ENCODE measurements at places on chromosomes 2 and 18.

GRCh38 chr2:156532989-156533388 is 96.8 kb downstream of the GPD2 start:
- no peak for DNase-seq

GRCh38 chr2:26011990-26012856 is 21.7 kb upstream of the RAB10 start:
- no peak for DNase-seq

DNA sequence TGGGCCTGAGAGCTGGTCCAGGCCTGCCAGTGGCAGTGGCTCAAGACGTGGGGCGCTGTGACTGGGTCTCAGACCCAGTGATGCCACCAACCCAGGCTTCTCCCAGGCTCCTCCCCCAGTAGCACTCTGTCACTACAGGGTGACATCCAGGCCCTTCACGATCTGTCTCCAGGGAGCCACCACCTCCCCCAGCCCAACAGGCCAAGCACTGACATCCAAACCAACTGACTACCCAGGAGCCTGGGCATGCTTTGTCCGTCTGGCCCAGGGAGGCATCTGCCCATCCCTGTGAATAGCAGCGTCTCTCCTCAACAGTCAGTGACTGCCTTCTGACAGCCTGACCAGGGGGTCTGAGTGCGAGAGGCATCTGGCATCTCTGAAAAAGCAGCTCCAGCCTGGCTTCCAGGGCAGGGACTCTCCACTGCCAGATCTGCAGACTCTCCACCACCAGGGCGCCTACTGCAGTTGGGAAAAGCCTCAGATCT is 13.0 kb downstream of the TEX44 start:
- DNase-seq, result no peak

- DNase-seq, result no peak
Measured at GRCh38 chr18:45962461-45962860, 4.7 kb downstream of the EPG5 start.

GRCh38 chr2:19228715-19229114 is 129.7 kb downstream of the OSR1 start:
- no peak for DNase-seq

DNA sequence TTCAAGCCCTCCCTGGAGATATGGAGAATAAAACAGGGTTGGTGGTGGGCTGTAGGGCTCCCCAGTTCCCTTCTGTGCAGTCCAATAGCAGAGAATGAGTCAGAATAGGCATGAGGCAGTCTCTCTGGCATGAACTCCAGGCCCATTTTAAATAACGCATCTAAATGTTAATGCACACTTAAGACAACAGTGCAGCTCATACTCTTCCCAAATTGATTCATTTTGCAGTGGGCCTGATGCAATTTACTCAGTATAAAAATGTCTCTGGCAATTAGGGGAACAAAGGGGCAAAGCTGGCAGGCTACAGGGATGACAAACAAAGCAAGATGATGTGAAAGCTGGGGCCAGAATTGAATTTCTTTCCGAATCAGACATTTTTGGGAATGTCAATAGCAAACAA is 402.8 kb downstream of the CLIP4 start:
- no peak for DNase-seq

- no peak for DNase-seq
Measured at GRCh38 chr18:24063121-24063731, 48.7 kb downstream of the TTC39C start.

GRCh38 chr2:118903551-118904479 is 38.2 kb upstream of the MARCO start:
- DNase-seq, result no peak

GRCh38 chr2:172219201-172219600 is 116.5 kb upstream of the DLX2 start:
- no peak for DNase-seq

GRCh38 chr18:77124452-77124922 is 8.1 kb downstream of the MBP start:
- DNase-seq, result no peak

- no peak for DNase-seq
Measured at GRCh38 chr18:13159579-13159978, 59.0 kb upstream of the LDLRAD4 start.

- DNase-seq, result no peak
Measured at GRCh38 chr2:239278941-239279365, 121.9 kb downstream of the HDAC4 start.

- no peak for DNase-seq
Measured at GRCh38 chr2:54478899-54479298, 22.8 kb downstream of the SPTBN1 start.

DNA sequence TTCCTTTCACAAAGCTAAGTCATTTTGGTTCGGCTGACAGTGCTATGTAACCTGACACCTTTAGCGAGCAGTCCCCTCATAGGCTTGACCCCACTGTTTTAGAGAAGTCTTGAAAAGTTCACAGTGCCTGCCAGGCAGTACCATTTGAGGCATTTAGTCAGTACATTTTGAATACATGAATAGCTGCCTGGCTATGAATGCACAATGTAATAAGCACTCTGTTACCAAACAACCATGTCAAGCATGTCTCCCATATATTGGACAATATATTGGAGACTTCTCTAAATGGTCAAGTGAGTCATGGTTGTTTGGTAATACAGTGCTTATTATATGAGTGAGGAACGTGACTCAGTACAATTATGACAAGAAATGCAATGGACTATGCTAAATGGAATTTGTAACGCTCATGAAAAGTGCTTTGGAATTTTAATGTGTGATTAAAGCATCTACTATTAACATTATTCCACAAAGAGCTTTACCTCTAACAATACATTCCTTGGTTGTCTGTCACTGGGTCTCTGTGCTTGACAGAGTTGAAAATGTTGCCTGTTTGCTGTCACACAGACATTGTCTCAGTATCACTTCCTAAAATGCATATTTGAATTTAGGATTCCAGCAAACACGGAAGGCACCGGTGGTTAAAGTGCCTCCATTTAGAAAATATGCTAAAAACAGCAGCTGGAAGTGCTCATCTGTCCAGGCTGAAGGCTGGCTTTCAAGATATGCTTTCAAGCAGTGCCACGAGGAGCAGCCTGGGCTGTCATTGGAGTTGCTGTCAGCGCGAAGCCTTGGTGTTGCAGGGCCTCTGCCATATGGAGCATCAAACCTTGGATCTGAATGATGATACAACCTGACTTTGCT is 458.6 kb downstream of the FBXO15 start:
- DNase-seq, result no peak

- DNase-seq, result no peak
Measured at GRCh38 chr18:58190842-58191530, 147.0 kb downstream of the NEDD4L start.

DNA sequence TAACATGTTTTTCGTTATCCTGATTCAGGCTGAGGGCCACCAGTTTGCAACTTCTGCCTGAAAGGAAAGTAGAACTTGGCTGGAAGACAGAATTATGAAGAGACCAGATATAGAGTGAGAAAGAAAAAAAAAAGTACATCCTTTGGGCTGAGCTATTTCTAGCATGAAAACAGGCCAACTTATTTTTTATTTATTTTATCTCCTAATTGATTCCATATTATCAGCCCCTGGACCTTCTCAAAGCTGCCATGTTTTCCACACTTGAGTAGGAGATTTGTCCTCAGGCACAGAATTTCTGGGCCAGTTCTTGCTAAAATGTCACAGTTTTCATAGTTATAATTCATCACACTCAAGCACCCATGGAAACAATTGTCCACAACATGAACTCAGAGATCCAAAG is 586.8 kb upstream of the CNTNAP5 start:
- DNase-seq, result no peak

GRCh38 chr2:47903781-47904490 is 2.4 kb downstream of the FBXO11 start:
- DNase-seq, result no peak

DNA sequence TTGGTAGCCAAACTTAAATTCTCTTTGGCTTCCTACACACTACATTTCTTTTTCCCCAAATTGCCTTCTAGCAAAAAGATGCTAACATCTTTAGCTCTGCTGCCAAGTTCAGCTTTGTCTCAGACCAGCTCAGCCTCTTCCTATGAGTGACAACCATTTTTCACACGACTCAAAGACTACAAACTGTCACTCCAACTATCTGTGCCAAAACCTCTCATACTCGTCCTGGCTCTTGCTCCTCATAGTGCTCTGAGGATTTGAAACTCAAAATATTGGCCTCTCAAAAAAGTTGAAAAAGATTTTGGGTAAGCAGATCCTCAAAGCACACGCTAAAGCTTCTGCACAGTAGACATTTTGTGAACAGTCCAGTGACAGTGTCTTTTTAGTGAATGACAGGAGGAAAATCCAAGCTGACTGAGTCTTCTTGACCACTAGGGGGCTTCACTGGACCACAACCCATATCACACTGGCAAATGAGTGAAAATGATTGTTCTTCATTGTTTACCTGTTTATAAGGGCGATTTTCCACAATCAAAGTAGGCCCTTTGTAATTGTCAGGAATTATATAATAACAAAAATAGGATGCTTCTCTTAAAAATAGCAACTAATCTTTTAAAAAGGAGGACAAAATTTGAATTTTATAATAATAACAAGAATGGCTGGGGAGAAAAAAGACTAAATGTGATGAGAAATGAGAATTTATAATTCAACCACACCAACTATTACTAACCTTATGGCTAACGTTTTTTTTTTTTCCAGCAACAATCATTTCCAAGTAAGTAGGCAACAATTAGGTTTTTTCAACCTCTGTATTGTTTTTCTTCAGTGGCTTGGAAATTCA is 85.5 kb upstream of the PGAP1 start:
- DNase-seq, result no peak

DNA sequence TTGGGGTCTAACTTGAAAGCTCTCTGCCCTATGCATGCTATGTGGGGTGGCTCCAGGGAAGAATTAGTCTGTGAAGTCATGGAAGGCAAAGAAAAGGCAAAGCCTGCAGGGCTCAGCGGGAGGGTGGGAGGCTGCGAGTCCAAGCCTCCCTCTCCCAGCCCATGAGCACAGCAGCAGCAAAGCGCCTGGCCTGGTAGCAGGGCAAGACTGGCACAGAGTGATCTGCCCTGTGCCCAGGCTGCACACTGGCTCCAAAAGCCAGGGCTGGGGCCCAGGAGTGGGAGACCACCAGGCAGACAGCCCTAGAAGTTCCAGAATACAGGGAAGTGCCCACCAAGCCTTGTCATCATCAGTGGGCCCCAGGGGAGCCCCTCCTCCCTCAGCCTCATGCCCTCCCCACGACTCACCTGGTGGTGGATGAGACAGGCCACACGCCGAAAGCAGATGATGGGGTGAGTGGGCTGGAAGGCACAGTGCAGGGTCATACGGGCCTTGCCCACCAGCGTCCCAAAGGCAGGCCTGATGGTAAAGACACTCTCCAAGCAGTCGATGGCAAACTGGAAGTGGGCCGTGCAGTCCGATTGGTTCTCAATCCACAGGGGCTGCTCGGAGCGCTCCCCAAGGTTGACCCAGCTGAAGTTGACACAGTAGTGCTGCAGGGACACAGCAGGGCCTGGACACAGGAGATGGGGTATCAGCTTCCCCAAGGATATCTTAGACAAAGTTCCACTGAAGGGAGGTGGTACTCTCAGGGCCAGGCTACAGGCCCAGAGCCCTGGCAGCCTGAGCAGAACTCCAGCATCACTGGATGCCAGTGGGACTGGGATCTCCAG is 12.1 kb downstream of the CFAP65 start:
- no peak for DNase-seq

DNA sequence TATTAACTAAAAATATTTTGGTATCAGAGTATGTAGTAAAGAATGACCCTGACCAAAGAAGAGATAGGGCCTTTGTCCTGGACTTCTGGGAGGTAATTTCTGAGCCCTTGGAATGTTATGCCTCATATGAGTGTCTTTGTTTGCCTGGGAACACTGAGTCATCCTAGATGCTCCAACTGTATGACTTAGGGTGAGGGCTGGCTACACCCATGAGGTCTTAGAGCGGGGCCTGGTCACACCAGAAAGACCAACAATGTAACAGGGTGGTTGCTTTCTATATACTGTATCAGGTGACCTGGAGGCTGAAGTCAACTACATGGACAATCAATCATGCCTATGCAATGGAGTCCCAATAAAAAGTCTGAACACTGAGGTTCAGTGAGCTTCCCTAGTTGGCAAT is 253.1 kb downstream of the MBD2 start:
- no peak for DNase-seq

GRCh38 chr2:104872866-104873688 is 19.2 kb downstream of the POU3F3 start:
- DNase-seq, result no peak

DNA sequence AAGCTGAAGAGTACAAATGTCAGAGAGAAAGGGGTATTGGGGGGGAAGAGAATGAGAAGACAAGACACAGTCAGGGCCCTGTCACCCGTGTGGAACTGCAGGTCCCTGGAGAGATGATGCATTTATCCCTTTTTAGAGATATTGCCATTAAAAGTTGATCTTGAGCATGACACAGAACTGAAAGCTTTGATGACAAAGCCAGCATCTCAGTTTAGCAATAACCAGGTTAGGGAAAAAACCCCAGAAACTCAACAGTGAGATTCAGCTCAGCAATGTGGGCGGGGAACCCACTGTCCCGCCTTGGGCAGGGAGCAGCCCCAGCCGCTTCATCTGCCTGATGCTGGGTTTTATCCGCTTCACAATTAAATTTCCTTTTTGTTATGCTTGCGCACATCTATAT is 181.1 kb downstream of the NEDD4L start:
- no peak for DNase-seq

DNA sequence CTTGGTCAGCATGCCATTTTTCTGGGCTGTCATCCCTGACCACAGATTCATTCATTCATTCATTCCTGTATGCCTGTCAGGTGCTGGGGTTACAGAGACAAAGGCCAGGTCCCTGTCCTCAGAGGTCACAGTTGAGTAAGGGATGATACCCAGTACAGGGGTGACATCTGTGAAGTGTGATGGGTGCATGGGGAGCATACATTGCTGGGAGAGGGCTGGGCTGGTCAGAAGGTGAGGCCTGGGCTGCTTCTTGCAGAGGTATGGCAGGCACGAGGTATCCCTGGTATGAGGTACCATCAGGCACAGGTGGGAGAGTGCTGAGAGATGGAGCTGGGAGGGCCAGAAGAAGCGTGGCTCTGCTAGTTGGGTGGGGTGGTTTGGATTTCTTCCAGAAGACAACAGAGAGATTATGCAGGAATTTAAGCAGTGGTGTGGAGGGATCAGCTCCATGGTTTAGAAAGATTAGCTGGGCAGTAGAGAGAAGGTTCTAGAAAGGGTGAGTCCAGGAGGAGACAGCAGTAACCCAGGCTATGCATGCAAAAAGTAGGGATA is 181.9 kb upstream of the HAAO start:
- no peak for DNase-seq
